Osteocyte (in vitro differentiated cells): ENCODE measurements at places on chromosomes 1 and 21. TPM values are rescaled to one million over a fixed set of nuclear protein-coding genes. Genes with fewer than 3 reads are reported as not detected.

DNA sequence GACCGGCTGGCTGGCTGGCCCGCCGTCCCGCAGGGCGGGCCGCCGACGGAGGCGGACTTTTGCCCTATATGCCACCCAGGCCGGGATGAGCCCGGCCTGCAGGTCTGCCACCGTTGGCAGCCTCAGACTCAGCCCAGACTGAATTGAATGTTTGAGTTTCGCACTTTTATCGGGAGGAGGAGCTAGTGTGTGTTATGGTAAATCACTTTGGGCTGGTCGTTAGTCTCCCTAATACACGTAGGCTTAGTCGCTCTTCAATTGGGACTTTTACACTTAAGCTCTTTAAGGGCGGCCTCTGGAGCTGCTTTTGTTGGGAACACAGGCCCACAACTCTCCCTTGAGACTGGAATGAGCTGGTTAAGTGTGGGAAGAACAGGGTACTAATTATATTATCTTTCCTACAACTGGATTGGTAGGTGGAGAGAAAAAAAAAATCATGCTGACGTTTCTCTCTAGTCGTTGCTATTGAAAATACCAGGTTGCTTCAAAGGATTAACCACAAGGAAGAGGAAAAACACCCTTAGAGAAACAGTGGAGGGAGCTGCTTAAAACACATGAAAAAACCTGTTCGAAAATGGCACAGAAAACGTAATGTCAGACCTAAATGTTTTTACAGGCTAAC is 1.4 kb upstream of the IRF2BP2 start:
- peaks cover 20% of the 10 kb centered on the region for H3K36me3 ChIP-seq
- H3K27me3 ChIP-seq, result no peaks in the 10 kb centered on the region
- no peak for DNase-seq
- peak overlapping the region; percentile 63 for H3K4me3 ChIP-seq
- H3K4me1 ChIP-seq, result peaks cover 45% of the 10 kb centered on the region
- peak overlapping the region; percentile 99 for H3K27ac ChIP-seq

GRCh38 chr1:1929639-1930545 is 10.8 kb upstream of the TMEM52 start:
- H3K4me1 ChIP-seq, result no peaks in the 10 kb centered on the region
- no peak overlapping the region for H3K4me3 ChIP-seq
- no peak for DNase-seq

The FAM163A gene
- total RNA-seq, result not detected in 2 replicates

- peaks cover 18% of the 10 kb centered on the region for H3K27me3 ChIP-seq
- no peak overlapping the region for H3K4me3 ChIP-seq
- no peak overlapping the region for H3K27ac ChIP-seq
- H3K36me3 ChIP-seq, result no peaks in the 10 kb centered on the region
- no peaks in the 10 kb centered on the region for H3K4me1 ChIP-seq
Measured at GRCh38 chr1:207115269-207115668, 11.2 kb downstream of the C4BPA start.

DNA sequence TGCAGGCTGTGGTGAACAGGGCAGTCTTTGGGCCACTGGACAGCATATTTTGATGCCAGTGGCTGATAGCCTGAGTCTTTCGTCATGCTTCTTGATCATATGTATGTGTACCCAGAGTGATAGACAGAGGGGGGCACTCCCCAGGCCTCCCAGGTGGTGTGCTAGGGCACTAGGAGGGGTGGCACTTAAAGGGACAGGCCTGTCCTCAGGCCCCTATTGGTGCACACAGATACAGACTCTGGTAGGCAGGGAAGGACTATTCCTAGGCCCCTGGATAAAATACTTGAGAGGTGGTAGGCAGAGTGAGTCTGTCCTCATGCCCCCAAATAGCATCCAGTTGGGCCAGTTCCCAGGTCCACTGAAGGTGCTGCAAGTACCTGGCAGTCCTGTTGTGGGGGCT is 76.6 kb upstream of the SAMD13 start:
- DNase-seq, result no peak
- no peak overlapping the region for H3K4me3 ChIP-seq
- no peaks in the 10 kb centered on the region for H3K27me3 ChIP-seq

GRCh38 chr1:65003316-65003664 is 36.9 kb upstream of the JAK1 start:
- H3K27me3 ChIP-seq, result peaks cover 15% of the 10 kb centered on the region
- H3K36me3 ChIP-seq, result peaks cover 2% of the 10 kb centered on the region
- H3K27ac ChIP-seq, result peak overlapping the region; percentile 82
- DNase-seq, result no peak
- peaks cover 27% of the 10 kb centered on the region for H3K4me1 ChIP-seq
